ENCODE measurements at places on chromosomes 3 and 15.
A peak's percentile ranks its signal among the peaks of the same experiment; 100 is the strongest.

DNA sequence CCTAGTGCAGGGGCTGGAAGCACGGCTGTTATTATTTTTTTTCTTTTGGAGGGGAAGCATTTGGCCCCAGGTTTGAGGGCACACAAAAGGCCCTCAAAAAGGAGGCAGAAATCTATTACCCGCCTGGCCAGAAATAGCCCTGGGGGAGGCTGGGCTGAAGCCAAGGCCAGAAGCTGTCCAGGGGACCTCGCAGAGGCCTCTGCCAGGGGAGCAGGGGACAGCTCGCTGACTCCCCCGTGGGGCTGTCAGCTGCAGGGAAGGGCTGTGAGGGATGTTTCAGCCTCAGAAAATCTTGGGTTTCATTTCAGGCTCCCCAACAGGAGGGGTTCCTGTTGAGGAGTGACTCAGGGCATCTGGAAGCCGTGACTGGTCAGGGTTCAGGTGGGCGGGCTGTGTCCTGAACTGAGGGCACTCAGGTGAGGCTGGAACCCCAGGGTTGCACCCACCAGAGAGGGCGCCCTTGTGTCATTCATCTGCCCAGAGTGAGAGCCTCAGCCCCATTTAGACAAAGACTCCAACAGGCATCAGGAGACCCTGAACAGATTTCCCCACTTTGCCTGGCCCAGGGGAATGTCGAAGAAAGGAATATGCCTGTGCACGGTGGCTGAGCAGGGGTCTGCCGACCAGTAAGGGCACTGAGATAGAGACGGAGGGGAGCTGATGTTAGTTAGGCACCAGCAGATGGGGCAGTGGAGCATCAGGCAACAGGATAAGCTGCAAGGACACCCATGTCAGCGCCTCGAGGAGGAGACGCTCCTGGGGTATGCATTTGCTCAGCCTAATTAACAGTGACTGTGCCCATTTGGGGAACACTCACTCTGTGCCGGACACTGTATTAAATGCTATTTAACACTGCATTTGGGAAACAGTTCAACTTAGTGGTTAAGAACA, 43.5 kb upstream of the SLC6A11 start:
- DNase-seq = peak; percentile 83

- DNase-seq = no peak
These were observed 116.8 kb upstream of the UBE2E2 start for GRCh38 chr3:23086331-23086730.

DNA sequence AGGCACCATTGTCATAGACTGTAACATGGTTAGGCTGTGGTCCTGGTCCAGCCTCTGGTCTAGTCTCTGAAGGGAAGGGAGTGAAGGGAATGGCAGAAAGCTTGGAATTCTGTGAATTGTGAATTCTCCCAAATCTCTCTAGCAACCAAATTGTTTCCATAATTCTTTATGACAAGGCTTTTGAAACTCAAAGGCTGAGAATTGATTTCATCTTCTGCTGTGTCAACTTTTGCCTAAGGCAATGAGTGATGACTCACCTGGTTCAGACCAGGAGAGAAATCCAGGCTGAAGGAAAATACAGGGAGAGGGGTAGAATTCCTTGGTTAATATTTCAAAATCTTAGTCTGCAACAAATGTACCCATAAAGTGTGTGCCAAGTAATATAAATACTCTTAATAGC, 82.6 kb upstream of the ADPGK start:
- peak; percentile 61 for DNase-seq

- no peak for DNase-seq
These were observed 1.5 kb upstream of the RBM15B start for GRCh38 chr3:51389423-51390183.

DNA sequence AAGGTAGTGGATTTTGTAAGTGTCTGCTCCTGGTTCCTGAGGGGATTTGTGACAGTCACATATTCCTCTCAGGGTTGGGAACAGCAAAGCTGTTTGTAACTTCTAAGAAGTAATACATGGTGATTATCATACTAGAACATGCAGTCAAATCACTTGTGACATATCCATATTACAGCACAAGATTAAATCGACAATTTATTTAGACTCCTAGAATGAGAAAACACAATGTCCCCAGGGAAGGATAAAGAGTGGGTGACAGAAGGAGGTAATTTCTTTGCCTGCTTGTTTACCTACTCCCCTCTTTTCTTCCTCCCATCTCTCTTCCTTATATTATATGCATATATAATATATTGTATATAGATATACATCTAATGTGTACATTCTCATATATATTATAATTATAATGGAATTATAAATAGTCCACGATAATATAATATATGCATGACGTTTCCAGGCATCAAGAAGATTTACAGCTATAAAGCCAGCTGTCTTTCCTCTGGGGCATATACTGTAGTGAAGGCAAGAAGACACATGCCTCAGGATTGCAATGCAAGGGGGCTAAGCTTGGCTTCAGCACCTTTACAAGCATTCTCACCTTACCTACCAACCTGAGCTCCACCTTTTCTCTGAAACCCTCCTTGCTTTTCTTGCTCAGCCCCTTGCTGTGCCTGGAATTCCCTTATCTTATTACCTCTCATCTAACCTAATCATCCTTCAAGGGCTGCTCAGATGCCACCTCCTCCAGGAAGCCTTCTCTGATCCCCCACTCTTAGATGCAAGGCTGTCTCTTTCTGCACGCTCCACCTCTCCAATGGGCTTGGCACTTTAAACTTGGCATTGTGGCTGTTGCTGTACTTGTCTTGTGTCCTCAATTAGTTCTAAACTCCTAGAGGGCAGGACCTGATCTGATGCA, 73.1 kb upstream of the PIAS1 start:
- DNase-seq = no peak

- no peak for DNase-seq
These were observed 21.9 kb upstream of the POLR2M start for GRCh38 chr15:57684491-57685151.

DNA sequence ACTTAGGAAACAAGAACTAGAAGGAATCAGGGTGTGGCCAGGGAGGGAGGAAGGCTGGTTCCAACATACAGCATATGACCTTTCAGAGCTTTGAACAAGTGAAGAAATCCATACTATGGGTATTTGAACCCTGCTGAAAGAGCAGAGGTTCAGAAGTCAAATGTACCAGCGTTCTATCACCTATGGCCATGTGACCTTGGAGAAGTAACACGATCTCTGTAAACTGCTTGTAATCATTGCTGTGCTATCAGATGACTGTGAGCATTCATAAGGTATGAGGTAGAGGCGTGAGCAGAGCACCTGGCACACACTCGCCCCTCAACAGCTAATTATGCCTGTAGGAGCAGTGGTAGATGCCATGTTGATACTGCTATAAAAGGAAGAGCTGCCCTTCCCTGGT, 55.2 kb downstream of the KLHL6 start:
- DNase-seq = no peak

DNA sequence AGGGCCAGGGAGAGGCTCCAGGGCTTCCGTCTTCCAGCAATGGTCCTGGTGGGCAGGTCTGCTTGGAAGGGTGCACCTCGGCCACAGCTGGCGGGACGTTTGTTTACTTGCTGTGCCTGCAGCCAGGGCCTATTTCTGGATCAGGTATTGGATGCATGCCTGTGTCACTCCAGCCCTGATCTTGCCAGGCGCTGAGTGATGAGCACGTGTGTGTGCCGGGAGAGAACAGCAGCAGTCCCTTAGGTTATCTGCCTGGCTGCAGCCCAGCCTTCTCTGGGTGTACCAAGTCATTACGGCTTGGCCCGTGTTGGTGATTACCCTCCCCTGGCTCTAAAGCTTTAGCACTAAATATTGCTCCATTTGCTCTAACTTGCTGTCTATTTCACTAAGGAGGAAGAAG, 14.9 kb downstream of the CCDC32 start:
- no peak for DNase-seq

- no peak for DNase-seq
These were observed 22.9 kb upstream of the CCNL1 start for GRCh38 chr3:157182879-157183278.

DNA sequence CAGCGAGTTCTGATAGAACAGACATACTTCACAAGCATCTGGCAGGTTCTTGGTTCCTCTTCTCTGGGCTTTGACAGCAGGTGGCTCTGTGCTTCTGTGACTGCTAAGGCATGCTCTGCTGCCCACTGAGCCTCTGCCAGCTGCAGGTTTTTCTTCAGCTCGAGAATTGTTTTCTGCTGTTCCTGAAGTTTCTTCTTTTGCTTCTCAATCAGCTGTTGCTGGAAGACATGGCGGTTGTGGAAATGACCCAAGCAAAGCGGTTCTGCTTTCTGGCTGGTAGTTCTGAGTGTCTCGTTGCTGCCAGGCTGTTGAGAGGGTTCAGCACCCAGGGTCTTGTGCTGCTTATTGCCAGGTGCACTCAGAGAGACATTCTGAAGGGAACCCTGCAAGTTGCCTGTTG, 50.8 kb downstream of the CCDC191 start:
- no peak for DNase-seq
